ENCODE measurements at places on chromosomes 3 and 15.

DNA sequence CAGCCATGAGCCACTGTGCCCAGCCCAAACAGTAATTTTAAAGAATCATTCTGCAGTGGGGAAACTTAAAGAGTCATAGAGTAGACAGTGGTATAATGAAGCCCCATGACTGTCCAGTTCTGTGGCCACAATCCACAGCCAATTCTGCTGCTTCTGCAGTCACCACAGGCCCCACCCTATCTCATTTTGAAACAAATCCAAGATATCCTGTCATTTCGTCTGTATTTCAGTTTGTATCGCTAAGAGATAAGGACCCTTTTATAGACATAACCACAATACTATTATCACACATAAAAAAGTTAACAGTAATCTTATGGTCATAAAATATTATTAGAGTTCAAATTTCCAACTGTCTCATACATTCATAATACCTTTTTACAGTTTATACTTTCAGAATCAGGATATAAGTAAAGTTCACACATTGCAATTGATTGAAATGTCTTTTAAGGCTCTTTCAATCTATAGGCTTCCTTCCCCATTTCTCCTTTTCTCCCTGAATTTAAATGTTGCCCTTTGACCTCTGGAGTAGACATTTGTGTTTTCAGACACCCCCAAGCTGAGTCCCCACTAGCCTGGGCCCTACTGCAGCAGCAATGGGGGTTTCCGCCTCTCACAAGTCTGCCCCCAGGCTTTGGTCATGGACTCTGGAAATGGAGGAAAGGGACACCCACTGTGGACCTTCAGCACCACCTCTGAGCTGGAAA lies 4.2 kb upstream of the NUP210 start:
- DNase-seq = no peak

DNA sequence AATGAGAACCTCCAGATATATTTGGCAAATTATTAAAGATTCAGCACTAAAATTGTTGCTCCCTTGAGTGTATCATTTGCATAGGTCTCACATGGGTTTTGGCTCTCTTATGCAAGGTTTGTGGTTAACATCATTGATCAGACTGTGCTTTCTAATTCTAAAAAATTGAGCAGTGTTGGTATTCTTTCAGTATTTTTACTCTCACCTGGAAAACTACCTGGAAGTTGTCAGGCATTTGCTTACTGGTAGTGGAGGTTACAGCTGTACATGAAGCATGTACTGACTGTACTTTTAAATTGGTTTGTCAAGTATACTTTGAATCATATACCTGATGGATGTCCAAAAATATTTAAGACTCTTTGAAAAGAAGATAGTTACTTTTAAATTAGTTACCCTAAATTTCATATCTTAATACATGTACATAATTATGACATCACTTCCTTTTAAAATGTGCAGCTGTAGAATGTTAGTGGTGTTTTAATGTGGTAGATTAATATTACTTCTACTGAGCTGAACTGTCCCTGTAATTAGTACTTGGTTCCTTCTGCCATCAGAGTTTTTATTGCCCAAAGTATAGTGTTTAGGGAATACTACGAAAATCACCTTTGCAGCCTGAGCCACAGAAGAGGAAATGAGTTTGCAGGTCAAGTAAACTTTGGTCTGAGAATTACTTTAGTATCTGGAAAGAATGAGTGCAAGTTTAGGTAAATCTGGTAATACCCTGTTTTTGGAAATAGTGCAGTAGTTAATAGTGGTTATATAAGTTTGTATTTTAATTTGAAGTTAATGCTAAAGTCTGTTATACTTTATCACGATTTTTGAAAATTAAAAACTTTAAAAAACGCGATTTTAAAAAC lies 2.8 kb downstream of the CHD2 start:
- no peak for DNase-seq

DNA sequence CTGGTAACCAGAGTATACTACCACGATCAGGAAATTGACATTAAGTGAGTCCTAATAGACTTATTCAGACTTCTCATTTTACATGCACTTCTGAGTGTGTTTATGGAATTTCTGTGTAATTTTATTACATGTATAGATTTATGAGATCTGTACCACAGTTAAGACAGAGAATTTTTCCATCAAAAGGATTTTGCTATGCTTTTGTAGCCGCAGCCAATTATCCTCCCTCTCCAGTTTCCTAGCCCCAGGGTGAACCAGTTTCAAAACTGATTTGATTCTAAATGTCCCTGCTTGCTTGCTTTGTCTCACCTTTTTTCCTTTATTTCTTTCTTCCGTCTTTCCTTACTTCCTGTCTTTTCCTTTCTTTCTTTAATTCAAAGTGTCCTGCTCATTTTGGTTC lies 661.2 kb upstream of the BCHE start:
- no peak for DNase-seq

GRCh38 chr3:19934098-19934566 lies at the start of gene EFHB:
TSS of gene EFHB (minus strand) at chr3:19934217. CDS start at chr3:19934018, 199 bp downstream.
- peak; percentile 22 for DNase-seq

DNA sequence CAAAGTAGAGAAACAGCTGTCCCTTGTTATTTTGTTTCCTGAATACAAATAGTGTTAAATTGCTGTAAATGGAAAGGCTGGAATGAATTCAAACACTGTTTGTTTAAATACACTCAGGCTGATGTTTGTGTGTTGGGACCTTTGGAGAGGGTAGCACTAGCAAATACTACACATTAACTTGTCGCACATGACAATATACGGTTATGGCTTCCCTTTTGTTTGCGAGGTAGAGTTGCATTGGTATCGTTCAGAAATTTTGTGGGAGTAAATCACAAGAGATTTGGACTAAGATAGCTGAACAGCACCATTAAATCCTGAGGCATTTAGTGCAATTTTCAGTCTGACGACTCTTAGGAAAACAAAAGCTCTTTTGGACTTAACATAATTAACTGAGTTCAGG lies 213.0 kb upstream of the ROBO2 start:
- DNase-seq = no peak

DNA sequence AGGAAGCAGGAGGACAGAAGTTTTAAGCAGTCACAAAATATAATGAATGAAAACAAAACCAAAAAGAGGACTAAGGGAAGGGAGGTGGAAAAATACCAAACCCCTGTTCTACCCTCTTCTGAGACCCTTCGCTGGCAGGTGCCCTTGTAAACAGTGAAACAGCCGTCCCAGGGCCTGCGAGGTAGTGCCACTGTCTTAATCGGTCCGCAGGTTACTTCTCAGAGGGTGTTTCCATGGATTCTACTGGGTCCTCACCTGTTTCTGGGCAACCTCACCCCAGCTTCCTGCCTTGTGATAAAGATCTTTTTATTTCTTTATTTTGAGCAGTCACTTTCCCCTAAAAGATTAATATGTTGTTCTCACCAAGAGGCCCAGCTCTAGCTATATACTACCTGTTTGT lies 65.3 kb downstream of the SLC30A4 start:
- no peak for DNase-seq

GRCh38 chr15:41633609-41634008 lies 26.6 kb upstream of the MGA start:
- DNase-seq = no peak

- DNase-seq = no peak
Observed at GRCh38 chr3:75951941-75952340, 166.6 kb upstream of the ZNF717 start.

- no peak for DNase-seq
Observed at GRCh38 chr15:83930392-83931212, 276.7 kb downstream of the ADAMTSL3 start.

DNA sequence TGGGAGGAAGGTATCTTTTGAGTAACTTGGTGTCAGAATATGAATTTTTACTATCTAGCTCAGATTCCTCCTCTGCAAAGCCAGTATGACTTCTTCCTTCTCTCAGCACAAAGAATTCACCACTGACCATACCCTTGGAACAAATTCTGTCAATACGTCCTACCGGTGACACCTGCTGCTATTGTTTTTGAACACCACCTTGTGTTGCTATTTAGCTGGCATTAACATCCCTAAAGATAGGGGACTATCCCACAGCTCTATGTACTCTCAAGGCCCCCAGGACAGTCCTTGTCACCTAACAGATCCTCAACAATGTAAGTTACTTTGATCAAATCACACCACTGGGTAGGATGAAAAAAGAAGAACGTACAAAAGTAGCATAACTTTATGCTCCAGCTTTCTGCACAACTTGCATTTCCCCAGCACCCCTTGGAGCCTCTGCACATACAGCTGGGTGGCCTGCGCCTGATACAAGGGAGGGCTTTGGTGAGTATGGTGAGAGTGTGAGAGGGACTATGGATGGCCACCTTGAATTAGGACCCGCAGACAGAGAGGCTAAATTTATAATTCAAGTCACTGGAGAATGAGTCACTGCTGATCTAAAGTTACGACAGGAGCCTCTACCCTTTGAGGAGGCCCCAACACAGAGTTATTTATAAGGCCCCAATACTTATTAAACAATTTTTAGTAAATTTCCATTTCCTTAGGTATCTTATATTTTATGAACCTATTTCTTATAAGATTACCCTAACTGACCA lies 2.3 kb upstream of the COLQ start:
- no peak for DNase-seq

DNA sequence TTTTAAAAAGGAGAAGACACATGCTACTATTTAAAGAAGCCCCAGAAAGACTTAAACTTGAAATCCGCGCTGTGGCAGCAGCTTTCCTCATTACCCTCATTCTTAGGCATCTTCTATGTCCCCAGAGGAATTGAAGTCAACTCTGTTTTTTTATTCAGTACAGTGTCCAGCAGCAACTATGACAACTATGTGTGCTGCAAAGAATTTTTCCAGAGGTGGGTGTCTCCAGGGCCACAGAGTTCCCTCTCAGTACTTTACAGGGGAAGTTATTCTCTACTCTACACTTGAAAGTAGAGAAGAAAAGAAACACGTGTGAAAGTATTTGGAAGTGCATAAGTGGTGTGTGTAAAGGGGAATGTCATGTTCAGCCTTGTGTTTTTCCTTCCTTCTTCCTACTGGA lies 32.0 kb downstream of the GATM start:
- no peak for DNase-seq

DNA sequence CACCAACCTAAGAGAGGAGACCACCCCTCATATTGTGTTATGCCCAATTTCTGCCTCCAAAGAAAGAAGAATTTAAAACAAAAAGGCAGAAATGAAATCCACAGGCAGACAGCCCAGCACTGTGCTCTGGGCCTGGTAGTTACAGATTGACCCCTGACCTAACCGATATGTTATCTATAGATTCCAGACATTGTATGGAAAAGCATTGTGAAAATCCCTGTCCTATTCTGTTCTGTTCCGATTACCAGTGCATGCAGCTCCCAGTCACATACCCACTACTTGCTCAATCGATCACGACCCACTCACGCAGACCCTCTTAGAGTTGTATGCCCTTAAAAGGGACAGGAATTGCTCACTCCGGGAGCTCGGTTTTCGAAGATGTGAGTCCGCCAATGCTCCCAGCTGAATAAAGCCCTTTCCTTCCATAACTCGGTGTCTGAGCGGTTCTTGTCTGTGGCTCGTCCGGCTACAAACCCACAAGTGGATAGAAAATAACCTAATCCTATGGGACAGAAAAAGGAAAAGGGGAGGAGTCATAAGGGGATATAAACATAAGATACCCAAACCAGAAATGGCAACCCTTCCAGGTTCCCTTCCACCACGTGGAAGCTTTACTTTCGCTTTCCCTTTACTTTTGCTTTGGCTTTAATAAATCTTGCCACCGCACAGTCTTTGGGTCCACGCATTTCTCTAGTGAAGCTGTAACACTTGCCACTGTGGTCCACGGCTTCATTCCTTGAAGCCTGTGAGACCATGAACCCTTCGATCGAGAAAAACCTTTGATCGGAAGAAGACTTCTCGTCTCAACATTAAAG lies 1.7 kb upstream of the CFAP91 start:
- DNase-seq = no peak

DNA sequence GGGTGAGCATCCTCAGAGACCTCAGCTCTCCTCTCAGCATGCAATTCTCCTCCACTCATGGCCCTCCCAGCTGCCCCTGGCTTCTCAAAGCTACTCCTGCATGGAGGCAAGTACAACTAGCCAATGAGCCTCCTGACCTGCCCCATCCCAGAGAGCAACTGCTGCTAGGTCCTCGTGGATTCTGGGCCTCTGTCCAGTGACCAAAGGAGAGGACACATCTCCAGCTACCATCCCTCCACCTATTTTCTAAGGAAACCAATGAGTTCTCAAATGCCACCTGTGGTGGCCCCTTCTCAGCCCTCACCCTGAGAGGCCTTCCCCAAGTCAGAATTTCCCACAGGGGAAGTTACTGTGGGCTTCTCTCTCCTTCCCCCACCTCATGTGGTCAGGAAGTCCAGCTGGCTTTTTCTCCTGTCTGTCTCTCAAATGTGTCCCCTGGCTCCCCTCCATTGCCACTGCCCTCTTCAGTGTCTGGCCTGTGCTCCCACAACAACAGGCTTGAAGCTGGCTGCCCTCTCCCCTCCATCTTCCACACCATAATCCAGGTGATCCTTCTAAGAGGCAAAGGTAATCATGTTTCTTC lies 43.0 kb downstream of the LIPC start:
- DNase-seq = no peak

DNA sequence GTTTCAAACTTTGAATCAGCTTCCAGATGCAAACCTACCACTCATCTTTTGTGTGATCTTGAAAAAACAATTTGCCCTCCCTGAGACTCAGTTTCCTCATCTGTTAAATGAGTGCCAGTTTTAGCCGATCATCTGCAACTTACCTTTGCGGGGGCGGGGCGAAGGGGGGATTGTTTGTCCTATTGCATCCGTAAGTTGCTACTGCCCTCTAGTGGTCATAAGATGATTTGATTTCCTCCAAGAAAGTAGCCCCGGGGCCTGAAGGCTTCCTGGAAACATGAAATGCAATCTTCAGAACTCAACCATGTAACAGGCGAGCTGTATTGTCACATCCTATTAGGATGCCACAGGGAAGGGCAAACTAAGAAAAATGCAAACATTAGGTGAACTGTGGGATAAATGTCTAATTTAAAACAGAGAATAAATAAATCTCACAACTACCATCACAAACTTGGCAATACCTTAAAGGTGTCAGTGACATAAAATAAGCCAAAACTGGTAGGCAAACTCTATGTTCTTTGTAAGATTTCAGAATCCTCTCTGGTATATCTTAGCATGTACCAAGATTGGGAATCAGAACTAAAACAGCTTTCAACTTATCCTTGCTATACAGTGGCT lies 63.5 kb upstream of the CLDN18 start:
- DNase-seq = peak; percentile 53

GRCh38 chr15:74425630-74426029 lies 8.1 kb downstream of the SEMA7A start:
- no peak for DNase-seq

DNA sequence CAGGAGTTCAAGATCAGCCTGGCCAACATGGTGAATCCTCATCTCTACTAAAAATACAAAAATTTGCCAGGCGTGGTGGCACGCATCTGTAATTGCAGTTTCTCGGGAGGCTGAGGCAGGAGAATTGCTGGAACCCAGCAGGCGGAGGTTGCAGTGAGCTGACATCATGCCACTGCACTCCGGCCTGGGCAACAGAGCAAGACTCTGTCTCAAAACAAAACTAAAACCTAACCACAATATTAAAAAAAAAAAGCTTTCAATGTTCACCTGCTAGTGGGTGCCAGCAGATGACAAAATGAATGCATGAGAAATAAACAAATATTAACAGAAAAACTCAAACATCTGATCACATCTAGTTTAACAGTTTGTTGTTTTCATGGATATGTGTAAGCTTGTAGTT lies 9.0 kb downstream of the SLC24A1 start:
- no peak for DNase-seq

Data from fibroblast of skin of right biceps (primary cell).